ENCODE measurements at places on chromosomes 1 and 21. TPM values are rescaled to one million over a fixed set of nuclear protein-coding genes. Genes with fewer than 3 reads are reported as not detected.

DNA sequence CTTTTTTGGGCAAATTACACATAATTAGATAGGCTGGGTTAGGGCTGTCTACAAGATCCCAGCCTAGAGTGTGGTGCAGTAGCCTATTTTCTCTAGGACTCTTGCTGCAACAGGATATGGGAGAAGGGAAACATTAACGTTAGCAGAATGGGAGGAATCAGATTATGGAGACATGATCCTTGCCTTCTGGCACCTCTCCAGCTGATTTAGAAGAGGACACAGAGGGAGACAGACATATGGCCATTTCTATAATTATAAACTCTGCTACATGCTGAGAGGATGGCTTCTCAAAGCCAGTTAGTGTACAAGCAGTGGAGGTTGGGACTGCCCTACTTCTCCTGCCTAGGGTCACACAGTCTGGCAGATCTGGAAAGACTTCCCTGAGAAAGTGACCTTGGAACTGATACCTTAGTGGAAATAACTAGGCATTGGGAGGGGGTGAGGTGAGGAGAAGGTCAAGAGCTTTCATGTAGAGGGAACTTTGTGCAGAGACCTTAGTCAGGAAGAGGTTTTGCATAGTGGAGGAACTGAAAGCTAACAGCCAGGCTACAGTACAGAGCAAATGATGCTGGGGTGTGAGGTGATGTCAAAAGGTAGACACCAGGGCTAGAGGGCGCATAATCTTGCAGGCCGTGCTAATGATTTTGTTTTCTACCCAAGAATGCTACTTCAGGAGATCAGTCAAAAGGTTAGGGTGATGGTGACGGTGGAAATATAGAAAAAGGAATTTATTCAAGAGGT is 1.2 kb upstream of the CD1D start:
- no peak for DNase-seq

PRAMEF8 gene
- total RNA-seq = not detected

DISC1 gene
- total RNA-seq = 6.6 TPM

- no peak for DNase-seq
Observed at GRCh38 chr1:31180338-31180737, 59.3 kb downstream of the NKAIN1 start.

LAMTOR5 gene
- total RNA-seq = 85.6 TPM

TNFRSF8 gene
- not detected for total RNA-seq

DNA sequence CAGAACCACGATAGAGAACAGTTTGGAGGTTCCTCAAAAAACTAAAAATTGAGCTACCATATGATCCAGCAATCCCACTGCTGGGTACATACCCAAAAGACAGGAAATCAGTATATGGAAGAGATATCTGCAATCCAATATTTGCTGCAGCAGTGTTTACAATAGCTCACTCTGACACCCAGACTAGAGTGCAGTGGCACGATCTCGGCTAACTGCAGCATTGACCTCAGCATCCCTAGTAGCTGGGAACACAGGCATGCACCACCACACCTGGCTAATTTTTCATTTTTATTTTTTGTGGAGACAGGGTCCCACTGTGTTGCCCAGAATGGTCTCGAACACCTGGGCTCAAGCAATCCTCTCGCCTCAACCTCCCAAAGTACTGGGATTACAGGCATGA is 13.1 kb downstream of the TTC13 start:
- no peak for DNase-seq

- no peak for DNase-seq
Observed at GRCh38 chr1:119978018-119978505, 81.7 kb upstream of the ADAM30 start.

DNA sequence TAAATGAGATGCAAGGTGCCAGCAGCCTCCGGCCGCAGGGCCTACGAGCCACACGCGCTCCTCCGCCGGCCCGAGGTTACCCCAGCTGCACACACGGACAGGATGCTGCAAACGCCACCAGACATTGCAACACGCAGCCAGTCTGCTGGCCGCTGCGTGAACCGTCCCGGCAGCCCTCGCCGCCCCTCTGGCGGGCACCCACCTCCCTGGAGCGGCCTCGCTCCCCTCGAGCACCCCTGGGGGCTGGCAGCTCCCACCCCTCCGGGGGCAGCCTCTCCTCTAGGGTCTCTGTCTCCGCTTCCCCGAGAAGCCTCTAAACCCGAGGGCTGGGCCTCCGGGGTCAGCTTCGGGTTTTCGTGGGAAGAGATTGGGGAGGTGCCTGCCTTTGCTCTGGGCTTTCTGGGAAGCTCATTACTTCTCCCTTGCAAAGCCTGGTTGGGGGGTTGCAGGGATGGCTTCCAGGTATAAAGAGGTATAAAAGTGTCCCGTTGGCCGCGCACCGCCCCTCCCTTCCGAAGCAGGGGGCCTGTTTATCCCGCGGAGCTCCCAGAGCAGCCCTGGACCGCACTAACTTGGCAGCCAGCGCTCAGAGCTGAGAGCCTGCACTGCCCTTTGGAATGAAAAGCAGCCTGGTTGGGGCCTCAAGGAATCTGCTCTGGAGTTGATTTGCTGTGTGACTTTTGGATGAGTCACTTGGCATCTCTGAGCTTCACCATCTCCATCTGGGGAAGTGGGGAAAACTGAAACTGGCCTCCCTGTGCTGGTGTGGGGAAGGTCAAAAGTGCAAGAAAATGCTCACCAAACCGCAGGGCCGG is 21.8 kb downstream of the DHRS3 start:
- peak; percentile 64 for DNase-seq

DNA sequence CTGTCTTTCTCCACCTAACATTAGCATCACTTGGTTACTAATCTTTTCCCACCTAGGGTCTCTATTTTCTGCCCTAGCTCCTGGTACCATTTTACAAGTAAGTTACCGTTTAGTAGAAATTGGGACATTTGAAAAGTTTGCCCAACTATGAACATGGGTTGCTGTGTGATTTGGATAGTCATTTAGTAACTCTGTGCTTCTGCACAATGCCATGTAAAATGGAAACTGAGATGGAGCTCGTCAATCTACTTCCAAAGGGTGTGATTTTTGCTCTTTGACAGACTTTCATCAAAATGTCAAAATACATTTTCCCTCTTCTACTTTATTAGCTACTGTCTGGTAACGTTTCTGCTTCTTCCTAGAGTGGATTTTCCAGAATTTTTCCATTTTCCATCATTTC is 381.5 kb upstream of the B3GALT2 start:
- DNase-seq = no peak

All from Calu3 (cell line).